ENCODE measurements at places on chromosomes 4 and X.
A peak's percentile ranks its signal among the peaks of the same experiment; 100 is the strongest.

DNA sequence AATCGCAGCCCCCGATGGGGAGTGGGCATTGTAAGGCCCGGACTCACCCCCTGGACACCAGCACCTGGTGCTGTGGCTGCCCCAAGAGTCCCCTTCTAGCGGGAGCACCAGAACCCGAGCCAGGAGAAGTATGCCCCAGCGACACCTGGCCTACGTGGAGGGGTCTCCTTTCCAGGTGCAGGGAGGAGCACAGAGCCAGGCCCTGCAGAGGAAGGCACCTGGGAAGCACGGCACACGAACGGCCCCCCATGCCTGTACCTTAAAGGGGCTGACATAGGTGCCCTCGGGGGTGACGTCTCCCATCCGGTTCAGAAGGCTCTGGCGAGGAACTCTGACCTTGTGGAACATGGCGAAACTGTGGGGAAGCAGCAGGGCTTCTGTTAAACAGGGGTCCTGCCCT is 41.2 kb downstream of the ACOX3 start:
- DNase-seq: no peak

GRCh38 chr4:30619679-30620078 is 100.5 kb upstream of the PCDH7 start:
- no peak for DNase-seq

DNA sequence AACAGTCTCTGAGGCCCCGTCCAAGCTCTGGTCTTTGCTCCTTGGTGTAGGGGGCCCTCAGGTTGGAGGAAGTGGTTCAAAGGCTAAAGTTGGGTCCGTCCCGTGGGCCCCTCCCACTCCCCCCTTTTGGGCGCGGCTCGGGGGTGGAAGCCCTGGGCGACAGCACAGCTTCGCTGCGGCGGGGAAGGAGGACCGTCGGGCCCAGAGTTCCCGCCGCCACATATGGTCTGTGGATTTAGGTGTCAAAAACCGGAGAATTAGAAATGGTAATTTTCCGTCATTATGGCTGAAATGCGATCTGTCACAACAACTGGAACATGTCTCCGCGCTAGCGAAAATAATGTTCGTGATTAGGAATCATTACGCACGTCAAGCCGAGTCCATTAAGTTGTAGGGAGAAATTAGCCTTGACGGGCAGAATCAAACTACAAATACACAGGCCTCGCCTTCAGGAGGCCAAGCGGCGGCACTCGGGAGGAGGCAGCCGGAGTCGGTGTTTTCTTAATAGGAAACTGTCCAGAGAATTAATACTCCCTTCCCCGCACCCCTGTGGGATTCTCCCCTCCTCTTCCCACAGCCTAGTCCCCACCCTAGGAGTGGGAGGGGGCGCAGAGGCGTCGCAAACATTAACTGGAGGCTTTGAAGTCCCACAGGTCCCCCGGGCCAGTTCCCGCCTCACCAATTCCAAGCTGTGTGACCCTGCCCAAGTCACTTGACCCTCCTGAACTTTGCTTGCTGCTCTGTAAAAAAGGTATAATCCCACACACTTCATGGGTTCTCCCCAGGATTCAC is 15.0 kb downstream of the NKX3-2 start:
- DNase-seq: no peak

DNA sequence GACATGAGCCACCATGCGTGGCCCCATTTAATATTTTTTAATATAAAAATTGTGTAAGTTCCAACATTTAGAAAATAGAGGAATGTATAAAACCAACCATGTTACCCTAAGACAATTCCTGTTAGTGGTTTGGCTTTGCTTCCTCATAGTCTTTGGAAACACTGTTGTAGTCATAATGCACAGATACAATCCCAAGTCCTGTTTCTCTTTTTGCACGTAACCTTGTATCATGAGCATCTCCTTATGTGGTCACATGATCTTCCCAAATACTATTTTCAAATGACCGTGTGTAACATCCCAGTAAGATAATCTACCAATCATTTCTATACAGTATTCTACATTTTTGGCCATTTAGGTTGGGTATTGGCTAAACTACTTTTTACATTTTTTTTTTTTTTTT is 13.9 kb upstream of the RHOH start:
- DNase-seq: no peak

- DNase-seq: no peak
Measured at GRCh38 chr4:38855466-38855865, 1.2 kb downstream of the TLR6 start.

- no peak for DNase-seq
Measured at GRCh38 chr4:185834778-185835177, 22.8 kb upstream of the SORBS2 start.

GRCh38 chrX:19776753-19777152 is 110.6 kb downstream of the SH3KBP1 start:
- peak; percentile 57 for DNase-seq

GRCh38 chr4:145763399-145763798 is 83.5 kb downstream of the C4orf51 start:
- no peak for DNase-seq

- no peak for DNase-seq
Measured at GRCh38 chrX:133440081-133440796, 24.9 kb upstream of the GPC4 start.

DNA sequence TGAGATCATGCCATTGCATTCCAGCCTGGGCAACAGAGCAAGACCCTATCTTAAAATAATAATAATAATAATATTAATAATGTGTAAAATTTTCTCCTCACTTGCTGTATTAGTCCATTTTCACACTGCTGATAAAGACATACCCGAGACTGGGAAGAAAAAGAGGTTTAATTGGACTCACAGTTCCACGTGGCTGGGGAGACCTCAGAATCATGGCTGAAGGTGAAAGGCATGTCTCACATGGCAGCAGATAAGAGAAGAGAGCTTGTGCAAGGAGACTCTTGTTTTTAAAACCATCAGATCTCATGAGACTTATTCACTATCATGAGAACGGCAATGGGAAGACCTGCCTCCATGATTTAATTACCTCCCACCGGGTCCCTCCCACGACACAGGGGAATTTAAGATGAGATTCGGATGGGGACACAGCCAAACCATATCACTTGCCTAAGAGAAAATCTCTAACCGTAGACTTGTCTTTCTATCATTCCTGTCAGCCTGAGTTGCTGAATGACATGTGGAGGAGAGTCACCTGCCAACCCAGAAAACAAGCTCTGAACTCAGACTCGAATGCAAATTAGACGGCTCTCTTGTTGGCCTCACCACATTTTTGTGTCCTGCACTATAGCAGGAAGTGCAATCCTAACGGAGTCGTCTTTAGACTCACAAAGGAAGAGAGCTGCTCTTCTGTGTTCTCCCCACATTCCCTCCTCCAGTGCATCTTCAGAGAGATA is 51.9 kb upstream of the DCTD start:
- DNase-seq: no peak

GRCh38 chr4:2786152-2786671 is 6.7 kb upstream of the SH3BP2 start:
- peak; percentile 70 for DNase-seq

DNA sequence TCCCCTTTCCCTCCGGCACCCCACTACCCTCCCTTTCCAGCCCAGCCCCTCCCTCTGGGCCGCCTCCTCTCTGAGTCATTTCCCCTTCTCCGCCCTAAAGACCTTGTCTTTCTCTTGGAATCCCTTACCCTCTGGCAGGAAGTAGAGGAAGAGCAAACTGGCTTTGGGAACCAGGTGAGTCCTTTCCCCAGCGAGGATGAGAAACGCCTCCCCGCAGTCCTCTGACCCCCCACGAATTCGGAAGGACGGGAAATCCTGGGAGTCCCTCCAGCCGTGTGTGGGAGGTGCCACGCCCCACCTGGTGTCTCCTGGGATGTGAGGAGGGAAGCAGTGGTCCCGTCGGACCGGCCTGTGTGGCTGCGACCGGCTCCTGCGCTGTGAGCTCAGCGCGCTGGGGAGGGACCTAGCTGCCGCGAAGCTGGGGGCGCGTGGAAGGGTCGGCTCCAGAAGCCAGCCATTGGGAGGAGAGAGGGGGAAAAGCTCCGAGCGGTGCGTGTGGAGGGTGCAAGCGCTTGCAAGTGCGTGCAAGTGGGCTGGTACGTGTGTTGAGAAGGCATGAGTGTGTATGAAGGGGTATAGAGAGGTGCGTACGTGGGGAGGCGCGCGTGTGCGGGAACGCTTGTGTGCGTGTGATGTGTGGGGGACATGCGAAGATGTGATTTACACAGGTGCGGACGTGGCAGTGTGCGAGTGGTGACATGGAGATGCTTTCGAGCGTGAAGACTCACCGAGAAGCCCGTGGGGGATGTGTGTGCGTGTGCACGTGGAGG is 46.3 kb downstream of the TEX13B start:
- DNase-seq: no peak

- DNase-seq: peak; percentile 15
Measured at GRCh38 chr4:148044912-148045352, 313.0 kb downstream of the ARHGAP10 start.

DNA sequence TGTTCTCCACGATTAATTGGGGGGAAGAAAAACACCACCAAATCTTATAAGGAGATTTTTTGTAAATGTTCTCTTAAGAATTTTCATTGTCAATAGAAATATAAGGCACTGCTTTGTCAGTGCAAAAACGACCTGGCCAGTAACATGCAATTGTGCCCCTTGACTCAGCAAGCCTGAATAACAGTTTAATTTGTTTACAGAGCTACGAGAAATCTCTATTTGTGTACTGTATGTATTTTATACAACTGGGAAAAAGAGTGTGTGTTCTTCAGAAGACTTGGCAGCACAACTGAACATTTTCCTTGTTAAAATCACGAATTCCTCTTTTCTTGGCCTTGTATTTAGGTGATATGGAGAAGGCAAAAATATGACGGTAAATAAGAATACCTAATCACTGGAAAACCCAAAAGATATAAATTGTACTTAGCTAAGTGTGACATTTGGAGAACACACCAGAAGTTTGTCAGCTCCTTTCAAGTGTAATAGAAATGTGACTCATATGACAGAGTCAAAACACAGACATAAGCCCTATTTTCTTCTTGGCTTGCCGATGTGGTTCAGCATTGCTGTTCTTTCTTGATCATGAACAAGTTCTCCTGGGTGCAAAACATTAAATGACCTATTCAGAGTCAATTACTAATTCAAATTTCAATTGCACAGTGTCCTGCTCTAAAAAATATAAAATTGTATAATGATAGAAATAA is 945.0 kb upstream of the INTU start:
- no peak for DNase-seq

DNA sequence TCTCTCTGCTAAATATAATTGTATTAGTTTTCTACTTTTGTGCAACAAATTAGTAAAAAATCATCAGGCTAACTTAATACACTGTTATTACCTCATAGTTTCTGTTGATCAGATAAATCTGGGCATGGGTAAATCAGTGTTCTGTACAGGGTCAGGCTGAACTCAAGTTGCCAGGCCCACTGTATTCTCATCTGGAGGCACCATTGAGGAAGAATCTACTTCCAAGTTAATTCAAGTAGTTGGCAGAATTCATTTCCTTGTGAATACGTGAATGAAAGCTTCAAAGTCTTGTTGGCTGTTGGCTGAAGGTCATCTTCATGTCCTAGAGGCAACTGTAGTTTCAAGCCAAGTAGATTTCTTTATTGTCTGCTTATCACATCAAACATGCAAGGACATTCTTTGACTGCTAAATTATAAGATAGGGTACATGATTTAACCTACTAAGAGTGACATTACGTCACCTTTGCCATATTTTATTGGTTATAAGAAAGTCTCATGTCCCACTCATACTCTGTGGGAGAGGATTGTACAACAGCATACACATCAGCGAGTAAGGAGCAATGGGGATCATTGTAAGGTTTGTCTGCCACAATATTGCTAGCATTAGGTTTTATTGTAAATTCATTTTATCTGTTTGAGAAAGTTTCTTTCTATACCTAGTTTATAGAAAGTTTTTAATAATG is 1219.0 kb downstream of the ARAP2 start:
- no peak for DNase-seq

DNA sequence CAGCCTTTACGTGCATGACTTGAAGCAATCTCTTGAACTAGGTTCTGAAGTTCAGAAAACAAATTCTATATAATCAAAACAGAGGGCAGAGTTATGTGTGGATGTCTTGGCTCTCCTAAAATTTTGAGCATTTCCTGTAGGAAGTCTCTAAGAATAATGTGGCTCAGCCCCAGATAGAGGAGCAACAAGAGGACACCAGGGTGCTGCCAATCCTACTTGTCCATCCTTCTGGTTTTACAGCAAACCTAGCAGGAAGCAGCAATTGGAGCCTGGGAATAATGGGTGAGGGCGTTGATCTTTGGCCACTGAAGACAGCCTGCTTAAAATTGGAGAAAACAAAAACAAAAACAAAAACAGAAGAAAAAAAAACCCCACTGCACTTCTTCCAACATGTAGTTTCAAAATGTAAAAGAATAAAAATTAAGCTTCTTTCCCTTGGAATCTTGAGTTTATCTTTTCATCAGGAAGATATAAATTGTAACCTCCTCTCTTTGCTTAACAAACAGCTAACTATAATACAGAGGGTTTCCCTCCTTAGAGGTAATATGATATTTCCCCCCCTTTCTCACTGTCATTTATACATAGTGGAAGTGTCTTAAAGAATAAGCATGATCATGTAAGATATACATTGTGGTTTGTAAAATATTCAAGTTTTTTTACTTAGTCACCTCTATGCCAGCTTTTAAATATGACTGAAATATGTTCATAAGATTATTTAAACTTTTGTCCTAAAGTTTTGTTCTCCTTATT is 130.6 kb downstream of the FBXO8 start:
- no peak for DNase-seq

DNA sequence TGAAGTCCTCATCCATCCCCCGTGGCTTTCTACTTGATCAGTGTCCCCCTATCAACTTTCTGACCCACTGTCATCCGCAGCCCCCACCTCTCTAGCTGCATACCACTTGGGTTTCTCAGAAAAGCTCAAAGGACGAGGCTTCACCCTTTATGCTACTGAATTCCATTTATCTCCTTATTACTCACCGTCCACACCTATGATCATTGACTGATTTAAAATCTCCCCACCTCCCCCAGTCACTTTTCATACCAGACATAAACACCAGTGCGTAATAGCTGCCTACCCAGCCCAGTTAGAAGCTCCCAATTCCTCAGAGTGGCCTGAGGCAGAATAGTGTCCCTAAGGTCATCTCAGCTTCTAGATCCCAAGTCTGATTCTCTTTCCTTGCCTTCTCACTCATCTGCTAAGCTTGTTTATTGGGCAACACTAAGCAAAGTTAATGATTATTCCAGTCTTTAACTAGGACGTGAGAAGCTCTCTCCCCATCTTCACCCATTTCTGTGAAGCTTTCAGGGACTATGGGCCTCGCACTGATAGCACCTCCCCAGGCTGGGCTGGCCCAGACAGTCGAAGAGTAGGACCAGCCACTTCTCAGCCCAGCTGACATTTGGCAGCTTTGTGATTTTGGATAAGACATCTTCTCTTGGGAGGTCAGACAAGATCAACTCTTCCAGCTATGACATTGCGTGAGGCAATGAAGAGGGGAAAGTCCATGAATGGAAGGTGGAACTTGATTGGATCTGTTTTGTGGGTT is 7.2 kb upstream of the DDX60L start:
- no peak for DNase-seq

GRCh38 chr4:74516303-74516702 is 71.4 kb downstream of the AREG start:
- no peak for DNase-seq

DNA sequence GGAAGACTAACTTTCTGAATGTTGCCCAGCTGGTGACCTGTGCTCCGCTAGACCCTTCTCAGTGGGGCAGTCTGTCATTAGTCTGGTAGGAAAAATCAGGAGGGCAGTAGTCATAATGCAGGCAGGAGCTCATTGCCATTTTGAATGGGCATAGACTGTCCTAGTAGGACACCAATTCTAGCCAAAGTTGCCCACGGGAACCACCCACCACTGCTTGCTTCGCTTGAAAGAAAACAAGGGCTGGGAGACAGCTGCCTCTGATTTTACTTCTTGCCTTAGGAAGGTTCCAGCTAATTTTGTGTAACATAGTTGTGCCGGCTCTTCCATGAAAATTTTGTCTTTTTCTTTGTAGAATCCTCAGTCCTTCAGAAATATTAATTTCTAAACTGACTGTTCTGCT is 23.3 kb downstream of the HOPX start:
- DNase-seq: no peak

Data from CD4-positive, alpha-beta T cell treated with Interleukin-4 for 4 hours (primary cell).